ENCODE measurements at places on chromosomes 7 and 10.

DNA sequence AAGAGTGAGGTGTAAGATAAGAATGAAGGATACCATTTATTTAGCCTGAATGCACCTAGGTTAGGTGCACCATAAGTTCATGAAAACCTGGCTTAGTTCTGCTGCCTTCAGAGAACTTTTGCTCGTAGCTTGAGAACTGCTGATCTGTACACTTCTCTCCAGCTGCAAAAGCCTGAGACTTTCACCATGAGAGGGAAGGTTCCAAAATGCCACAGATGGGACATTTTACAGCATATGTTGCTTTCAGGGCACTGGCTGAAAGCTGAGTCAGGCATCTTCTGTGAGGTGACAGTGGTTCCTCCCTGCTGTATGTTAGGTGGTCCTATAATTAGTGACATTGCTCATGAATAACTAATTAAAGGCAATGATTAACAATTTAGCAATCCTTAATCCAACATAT lies 298.3 kb downstream of the GALNT17 start:
- no peak for DNase-seq

GRCh38 chr7:50629238-50629901 lies 64.2 kb upstream of the DDC start:
- no peak for DNase-seq

- no peak for DNase-seq
These were observed 196.5 kb downstream of the GRM8 start for GRCh38 chr7:127056202-127056601.

GRCh38 chr10:11403116-11403515 lies 208.3 kb downstream of the USP6NL start:
- no peak for DNase-seq

- no peak for DNase-seq
These were observed 53.3 kb upstream of the ANLN start for GRCh38 chr7:36336390-36336789.

- no peak for DNase-seq
These were observed 44.5 kb upstream of the STMP1 start for GRCh38 chr7:135617781-135618180.

DNA sequence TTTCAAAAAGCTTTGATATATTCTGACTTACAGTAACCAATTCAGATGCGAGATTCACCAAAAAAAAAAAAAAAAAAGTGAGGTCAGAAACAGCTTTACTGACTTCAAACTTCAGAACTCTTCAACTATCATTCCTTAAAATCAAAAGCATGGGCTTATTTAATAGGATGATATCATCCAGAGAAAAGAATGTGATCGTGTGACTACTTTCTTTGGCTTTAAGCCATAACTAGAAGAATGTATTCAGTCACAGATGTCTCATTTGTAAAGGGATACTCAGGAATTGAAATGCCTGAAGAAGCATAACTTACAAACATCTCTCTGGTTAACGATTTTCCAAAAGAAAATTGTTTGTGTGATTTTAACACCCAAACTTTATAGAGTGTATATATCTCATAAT lies 11.5 kb downstream of the TPK1 start:
- peak; percentile 88 for DNase-seq

DNA sequence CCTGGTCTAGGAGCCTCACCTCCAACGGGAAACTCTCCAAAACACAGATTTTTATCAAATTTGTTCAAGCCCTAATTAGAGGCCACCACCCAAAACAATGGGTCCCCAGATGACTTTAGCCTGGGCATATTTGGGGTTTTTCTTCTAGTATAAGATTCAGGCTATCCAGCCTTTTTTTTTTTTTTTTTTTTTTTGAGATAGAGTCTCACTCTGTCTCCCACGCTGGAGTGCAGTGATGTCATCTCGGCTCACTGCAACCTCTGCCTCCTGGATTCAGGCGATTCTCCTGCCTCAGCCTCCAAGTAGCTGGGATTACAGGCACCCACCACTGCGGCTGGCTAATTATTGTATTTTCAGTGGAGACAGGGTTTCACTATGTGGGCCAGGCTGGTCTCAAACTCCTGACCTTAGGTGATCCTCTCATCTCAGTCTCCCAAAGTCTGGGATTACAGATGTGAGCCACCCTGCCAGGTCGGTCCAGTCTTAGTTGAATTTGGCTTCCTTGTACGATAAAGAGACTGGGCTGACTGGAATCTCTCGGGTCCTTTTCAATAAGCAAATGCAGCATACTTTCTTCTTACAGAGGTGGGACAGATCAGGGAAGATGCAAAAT lies 91.4 kb upstream of the KLF6 start:
- DNase-seq, result no peak

- no peak for DNase-seq
These were observed 89.4 kb downstream of the SH3PXD2A start for GRCh38 chr10:103765981-103766380.

DNA sequence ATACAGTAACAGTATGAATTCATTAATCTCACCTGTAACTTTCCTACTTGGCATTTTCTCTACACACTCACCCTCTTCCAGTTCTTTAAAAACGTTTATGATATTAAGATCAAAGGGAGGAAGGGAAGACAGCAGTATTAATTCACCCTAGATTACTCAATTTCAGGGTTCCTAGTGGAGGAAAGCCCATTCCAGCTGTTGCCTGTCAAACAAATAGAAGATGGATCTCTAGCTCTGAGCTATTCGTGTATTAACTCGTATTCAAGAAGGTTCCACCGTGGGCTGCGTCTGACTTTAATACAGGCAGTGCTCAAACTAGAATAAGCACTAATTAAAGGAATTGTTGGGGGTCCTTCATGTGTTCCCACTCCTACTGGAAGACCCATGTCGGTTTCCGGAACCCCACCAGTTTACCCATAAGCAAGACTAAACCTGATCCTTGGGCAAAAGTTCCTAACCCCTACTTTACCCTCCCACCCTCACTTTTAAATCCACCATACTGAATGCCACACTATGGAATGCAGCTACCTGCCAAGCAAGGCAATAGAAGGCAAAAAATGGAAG lies 2.1 kb downstream of the NANOS1 start:
- no peak for DNase-seq

DNA sequence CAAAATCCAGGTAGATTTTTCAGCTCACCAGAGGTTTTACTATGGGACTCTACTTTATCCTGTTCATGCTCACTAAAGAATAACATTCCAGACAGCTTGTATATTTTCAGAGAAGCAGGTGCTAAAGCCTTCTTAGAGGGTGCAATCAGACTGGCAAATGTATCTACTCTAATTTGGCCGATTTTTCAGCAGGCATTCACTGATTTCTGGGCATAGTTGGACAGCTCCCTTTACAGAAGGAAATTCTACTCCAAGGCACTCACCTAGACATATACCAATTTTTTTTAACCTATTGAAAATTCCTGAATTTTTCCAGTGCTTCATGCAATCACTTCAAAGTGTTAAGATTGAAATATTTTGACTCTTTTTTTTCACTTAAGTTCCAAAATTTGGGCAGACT lies 3.8 kb upstream of the CNTNAP2 start:
- no peak for DNase-seq

- DNase-seq, result no peak
These were observed 592.5 kb downstream of the ARL4A start for GRCh38 chr7:13279854-13280435.

DNA sequence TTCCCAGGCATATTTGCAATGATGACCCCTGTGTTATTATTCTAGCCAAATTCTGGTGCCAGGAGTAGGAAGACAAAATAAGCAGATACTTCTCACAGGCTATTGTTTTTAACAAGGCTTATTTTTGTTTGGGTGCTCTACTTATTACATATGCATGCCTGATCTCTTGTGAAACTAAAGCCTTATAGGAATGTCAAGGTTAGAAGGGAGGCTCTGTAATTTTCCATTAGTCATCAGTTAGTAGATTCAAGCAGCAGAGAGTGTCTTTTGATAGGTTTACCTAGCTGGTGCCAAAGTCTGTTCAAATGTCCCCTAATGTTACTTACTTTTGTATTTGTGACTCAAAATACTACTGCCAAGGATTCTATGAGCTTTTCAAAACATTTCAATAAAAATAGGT lies 11.7 kb upstream of the TMEM106B start:
- DNase-seq, result peak; percentile 1

DNA sequence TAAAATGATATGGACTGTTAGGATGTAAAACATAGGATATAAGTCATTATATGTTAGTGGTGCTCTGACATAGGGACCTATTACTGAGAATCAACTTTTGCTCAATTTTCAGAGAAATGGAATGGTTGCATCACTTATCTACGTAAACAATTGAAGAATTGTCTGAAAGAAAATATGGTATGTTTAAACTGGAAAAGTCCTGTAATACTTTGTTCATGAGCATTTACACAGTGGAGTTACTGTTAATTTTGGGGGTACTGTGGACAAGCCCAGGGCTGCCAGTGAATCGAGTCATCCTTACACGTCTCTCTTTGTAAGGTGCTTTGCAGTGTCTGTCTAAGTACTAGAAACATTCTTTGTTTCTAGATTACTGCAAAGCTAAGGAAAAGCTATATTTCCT lies 152.0 kb downstream of the ZNF22 start:
- no peak for DNase-seq

GRCh38 chr7:101586078-101586905 lies 42.8 kb downstream of the MYL10 start:
- no peak for DNase-seq

DNA sequence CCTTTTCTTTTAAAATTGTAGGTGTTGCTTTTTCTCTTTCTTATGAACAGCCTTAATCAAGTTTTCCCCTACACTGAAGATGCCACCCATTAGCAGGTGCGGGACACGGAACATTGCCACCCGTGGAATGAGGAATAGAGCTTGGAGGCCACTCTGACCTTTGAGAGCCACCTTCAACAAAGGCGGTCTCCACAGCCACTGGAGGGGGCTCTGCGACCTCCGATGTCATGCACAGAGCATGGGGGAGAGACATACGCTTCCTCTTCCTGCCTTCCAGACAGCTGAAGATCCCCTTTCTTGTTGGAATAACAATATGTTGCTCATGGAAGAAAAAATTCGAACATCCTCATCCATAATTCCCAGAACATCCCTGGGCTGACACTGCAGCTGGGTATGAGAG lies 39.1 kb downstream of the ADARB2 start:
- DNase-seq, result no peak

- peak; percentile 23 for DNase-seq
These were observed 905 bp downstream of the C1GALT1 start for GRCh38 chr7:7183061-7183837.

- DNase-seq, result no peak
These were observed 8.0 kb downstream of the LAMB4 start for GRCh38 chr7:108122181-108122580.

Measured in fibroblast of skin of right biceps (primary cell).